AG20443 (cell line): ENCODE measurements at places on chromosomes 6 and 20.

GRCh38 chr6:6920114-6920986 is 187.4 kb upstream of the RREB1 start:
- DNase-seq, result no peak

GRCh38 chr6:161044335-161044734 is 52.8 kb downstream of the MAP3K4 start:
- DNase-seq, result no peak

- peak; percentile 43 for DNase-seq
These were observed 8.1 kb upstream of the GUCA1A start for GRCh38 chr6:42165016-42165415.

DNA sequence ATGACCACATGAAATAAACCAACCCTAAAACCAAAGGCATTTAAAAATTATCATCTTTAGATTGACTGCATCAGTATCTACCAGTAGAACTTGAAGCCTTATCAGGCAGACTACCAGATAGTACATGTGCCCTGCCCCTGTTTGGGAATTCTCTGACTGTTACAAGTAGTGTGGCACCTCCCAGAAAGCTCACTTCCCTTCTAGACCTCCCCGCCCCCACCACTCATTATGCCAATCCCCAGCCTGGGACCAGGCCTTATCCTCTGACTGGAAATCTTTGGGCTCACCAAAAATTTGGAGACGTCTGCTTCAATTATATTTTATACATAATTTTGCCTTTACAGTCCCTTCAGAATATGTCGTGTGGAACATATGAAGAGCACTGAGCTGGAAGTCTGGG is 155.6 kb downstream of the TFAP2B start:
- no peak for DNase-seq

GRCh38 chr6:41638935-41639808 is 904 bp downstream of the MDFI start:
- DNase-seq, result no peak

- no peak for DNase-seq
These were observed 70.8 kb upstream of the DYNLRB1 start for GRCh38 chr20:34445177-34446065.

GRCh38 chr6:168314948-168315347 is 4.6 kb downstream of the DACT2 start:
- DNase-seq, result peak; percentile 59

DNA sequence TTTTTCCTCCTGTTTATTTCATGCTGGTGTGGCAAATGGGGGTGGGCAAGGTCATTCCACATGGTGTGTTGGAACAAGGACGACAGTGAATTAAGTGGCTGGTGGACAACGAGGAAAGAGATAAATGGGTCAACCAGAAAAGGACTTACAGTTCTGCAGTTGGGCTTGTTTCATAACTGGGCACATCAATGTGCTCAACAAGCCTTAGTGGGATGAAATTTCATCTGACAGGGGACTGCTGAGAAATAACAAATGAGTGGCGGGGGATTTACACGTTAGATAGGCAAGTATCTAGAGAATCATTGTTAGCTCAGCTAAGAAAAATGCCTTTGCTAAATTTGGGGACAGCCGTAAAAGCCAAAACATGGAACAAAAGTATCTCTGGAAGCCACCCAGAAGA is 163.6 kb downstream of the NRN1 start:
- no peak for DNase-seq

- no peak for DNase-seq
These were observed 138.6 kb downstream of the DLL1 start for GRCh38 chr6:170152124-170152926.

DNA sequence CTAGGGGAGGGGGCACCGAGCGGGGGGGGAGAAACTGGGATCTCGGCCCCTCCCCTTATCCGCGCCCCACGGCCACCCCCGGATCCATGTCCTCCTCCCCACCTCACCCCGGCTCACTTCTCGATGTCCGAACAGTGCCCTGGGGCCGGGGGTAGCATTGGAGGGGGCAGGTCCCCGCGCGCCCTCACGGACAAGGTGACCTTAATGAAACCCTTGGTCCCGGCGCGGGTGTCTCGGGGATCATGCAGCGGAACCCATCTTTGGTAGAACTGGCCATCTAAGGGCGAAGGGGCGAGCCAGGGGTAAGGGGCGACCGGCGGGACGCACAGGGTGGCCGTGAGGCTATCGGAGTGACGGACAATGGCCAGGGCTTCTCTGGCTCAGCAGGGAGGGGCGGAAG is 13.6 kb upstream of the SPAG4 start:
- no peak for DNase-seq

GRCh38 chr20:1479831-1480595 is 11.2 kb downstream of the SIRPB2 start:
- DNase-seq, result no peak

- no peak for DNase-seq
These were observed 1.3 kb downstream of the MCUR1 start for GRCh38 chr6:13813026-13813425.
